ENCODE measurements at places on chromosomes 4 and X. TPM values are rescaled to one million over a fixed set of nuclear protein-coding genes. Genes with fewer than 3 reads are reported as not detected.

The SPIN4 gene
- 7.6 TPM for total RNA-seq

DNA sequence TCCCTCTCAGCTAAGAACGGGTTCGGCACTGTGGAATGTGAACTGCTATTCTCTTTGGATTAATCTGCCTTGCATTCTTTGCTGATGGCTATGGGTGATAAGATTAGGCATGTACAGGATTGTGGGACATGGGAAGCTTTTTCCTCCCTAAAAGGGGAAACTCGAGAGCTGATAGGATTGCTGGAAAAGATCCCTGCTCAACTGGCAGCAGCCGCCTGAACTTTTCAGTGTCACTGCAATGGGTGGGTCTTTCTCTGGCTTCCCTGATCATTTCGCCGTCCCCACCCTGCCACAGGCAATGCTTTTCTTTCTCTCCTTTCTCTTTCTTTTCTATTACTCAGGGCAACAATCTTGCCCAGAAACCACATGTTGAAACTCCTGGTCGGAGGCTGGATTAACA is 20.5 kb downstream of the PAGE2 start:
- DNase-seq = no peak

The PCDH18 gene
- total RNA-seq = 12.1 TPM

GRCh38 chr4:168845897-168846296 is 164.2 kb downstream of the CBR4 start:
- DNase-seq = no peak

The RBMXL3 gene
- total RNA-seq = not detected

GRCh38 chr4:106347167-106347566 is 21.4 kb downstream of the GIMD1 start:
- no peak for DNase-seq
